Activated naive CD4-positive, alpha-beta T cell (primary cell): ENCODE measurements at places on chromosomes 1 and 21.

DNA sequence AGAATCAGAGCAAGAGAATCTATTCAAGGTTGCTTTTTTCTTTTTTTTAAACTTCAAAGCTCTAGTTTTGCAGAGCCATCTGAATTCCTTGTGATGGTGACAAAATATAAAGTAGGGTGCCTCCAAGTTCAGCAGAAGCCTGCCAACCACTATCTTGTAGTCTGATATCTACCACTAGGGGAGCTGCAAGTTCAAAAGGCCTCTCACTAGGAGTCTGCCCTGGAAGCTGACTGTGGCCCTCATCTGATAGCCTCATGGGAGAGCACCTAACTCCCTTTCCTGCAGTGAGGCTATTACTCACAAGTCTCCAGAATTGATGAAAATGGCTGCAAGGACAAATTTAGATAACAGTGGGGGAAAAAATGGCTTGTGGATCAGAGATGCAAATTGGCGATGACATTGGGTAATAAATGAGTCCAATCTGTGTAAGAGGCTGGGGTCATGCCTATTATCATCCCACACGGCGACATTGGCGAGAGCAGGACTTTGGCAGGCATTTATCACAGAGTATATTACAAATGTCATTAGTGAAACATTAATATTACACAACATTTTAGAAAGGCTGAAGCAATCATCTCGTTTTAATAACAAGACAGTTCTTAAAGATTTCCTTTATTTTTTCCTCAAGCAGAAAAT is 10.7 kb upstream of the ZP4 start:
- DNase-seq = no peak

- no peak for DNase-seq
Measured at GRCh38 chr1:180131510-180131909, 23.2 kb upstream of the QSOX1 start.

- DNase-seq = no peak
Measured at GRCh38 chr1:61035880-61036279, 46.5 kb upstream of the NFIA start.

DNA sequence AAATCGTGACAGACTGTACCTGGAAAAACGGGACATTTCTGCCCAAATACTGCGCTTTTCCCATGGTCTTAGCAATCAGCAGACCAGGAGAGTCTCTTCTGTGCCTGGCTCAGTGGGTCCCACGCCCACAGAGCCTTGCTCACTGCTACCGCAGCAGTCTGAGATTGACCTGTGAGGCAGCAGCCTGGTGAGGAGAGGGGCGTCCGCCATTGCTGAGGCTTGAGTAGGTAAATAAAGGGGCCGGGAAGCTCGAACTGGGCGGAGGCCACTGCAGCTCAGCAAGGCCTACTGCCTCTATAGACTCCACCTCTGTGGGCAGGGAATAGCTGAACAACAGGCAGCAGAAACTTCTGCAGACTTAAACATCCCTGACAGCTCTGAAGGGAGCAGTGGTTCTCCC is 203.1 kb downstream of the DENND1B start:
- no peak for DNase-seq

DNA sequence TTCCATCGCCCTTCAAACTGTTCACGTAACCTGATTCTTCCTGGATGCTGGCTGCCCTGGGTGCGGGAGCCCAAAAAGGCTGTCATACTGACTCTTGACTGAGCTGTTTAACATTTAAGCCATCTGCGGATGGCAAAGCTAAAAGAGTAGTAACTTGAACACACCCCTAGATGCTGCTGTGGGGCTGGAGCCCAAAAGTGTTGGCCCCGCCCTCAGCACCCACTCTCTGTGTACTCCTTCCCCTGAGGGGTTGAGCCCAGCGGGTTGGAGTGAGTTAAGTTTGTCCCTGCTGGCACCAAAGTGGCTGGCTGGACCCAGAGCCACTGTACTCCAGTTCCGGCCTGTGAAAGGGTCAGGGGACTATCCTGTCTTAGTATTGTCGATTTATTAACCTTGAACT is 640.6 kb downstream of the PTPRU start:
- no peak for DNase-seq

- DNase-seq = no peak
Measured at GRCh38 chr1:168608796-168609715, 32.7 kb downstream of the XCL1 start.

- DNase-seq = no peak
Measured at GRCh38 chr1:109929170-109929569, 18.5 kb downstream of the CSF1 start.

DNA sequence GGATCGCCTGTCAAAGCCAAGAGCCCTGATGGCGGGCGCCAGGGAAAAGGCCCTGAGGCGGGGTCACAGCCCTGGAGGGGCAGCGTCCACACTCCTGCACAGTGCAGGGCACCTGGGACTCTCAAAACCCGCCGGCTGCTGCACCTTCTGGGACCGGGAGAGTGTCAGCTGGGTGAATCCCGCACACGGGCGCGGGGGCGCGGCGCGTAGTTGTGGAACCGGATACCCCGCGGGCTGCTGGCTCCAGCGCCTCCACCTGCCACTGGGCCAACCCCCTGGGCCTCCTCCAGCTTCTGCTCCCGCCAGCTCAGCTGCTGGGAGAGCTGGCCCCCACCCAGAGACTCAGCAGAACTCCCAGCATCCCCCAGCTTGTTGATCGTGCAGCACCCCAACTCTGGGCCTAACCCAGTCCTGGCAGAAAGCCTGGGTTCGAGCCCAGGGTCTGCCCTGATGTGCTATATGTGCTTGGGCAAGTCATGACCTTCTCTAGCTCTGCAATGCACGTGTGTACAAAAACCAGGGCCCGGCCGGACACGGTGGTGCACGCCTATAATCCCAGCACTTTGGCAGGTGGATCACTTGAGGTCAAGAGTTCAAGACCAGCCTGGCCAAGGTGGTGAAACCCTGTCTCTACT is 33.8 kb downstream of the NECAP2 start:
- no peak for DNase-seq

DNA sequence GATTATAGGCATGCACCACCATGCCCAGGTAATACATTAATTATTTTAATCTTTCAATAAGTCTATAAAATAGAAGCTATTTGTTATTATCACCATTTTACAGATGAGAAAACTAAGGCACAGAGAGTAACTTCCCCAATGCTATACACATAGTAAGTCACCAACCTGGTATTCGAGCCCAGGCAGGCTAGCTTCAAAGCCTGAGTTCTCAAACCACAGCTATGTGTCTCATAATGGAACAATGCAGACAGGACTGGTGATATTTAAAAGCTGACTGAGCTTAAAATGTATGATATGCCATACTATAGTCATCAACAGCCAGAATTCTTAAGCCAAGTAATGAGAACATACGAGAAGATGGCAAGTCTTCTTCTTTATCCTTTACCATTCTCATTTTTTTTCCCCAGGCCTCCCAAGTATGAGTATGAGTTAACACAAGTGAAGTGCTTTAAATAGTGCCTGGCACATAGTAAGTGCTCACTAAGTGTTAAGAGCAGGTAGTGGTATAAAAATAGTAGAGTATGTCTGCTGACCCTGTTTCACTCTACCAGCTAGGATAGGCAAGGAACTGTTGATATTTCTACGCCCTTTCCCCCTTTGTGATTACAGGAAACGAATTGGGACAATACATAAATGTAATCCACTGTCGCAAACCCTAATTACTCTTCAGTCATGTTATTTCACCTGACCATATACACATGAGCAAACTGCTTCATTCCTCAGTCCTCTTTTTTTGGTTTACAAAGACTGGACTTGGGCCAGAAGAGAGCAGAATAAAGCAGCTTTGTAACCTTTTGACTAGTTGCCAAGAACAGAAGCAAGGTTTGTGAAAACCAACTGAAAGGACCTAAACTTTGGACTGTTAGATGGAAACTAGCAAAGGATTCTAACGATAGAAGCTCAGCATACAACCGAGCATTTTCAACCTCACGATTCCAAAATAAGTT is 9.5 kb downstream of the EYA3 start:
- no peak for DNase-seq

- no peak for DNase-seq
Measured at GRCh38 chr1:199932462-199932861, 95.0 kb upstream of the NR5A2 start.

- peak; percentile 77 for DNase-seq
Measured at GRCh38 chr1:89524369-89525168, at the start of gene LRRC8B. TSS of gene LRRC8B (plus strand) at chr1:89524829. CDS start at chr1:89582651, 57,822 bp downstream.

DNA sequence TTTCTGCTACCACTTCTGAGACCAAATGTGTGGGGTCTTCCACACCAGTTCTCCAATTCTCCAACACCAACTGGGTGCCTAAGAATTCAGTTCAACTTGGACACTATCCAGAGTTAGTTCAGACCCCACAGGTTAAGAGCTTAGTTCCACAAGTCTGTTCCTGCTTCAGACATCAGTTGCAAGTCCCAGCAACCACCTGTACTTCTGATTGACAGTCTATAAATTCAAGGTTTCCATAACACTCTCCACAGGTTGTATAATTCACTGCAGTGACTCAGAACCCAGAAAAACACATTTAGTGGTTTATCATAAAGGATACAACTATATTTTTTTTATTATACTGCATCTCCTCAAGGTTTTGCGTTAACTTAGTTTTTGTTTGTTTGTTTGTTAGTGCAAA is 18.7 kb downstream of the AK5 start:
- DNase-seq = no peak

DNA sequence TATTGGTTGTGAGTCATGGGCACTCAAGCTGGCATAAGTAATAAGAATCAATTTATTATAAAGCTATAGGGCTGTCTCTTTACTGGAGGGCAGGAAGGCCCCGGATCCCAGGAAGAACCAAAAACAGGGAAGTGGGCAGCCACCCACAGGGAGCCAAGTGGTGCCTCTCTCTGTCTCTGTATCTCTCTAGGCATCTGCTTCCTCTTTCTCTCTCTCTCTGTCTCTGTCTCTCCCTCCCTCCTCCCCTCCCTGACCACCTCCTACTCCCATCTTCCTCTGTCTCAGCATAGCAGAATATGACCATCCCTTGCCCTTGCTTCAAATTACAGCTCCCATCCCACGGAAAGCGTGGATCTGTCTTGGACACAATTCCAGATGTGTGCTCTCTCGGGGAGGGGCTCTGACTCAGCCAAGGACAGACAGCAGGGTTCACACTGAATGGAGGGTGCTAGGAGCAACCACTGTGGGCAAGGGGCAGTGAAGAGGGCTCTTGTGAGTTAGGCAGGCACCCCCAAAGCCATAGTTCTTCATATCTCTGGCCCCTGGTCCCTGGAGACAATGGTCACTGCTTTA is 80.4 kb upstream of the LPGAT1 start:
- no peak for DNase-seq

GRCh38 chr1:9135073-9135836 is 6.4 kb upstream of the GPR157 start:
- no peak for DNase-seq

GRCh38 chr1:114623364-114623763 is 41.9 kb upstream of the BCAS2 start:
- DNase-seq = no peak

GRCh38 chr1:204162494-204163074 is 3.6 kb downstream of the REN start:
- DNase-seq = peak; percentile 73

DNA sequence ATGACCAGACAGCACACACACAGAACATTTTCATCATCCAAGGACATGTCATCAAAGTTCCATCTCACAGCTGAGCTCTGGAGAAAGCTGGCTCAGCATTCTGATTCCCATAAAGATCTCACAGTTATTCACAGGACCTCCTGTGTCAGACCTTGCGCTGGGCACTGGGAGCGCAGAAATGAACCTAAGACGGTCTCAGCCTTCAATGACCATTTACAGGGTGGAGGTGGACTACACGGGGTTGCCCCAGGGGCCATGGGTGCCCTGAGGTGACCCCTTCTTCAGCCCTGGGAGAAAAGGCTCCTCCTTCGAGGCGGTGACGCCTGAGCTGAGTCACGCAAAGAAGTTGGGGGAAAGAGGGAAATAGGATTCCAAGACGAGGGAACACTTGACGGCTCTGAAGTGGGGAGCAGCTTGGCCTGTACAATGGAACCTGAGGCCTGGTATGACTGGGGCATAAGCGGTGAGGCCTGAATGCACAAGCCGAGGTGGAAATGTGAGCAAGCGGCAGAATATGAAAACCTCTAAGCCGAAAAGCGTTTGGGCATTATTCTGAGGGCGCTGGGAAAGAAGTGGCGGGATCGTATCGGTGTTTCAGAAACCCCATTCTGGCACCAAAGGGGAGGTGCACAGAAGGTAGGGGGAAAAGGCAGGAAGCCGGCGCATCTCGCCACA is 797 bp downstream of the CC2D1B start:
- DNase-seq = no peak

DNA sequence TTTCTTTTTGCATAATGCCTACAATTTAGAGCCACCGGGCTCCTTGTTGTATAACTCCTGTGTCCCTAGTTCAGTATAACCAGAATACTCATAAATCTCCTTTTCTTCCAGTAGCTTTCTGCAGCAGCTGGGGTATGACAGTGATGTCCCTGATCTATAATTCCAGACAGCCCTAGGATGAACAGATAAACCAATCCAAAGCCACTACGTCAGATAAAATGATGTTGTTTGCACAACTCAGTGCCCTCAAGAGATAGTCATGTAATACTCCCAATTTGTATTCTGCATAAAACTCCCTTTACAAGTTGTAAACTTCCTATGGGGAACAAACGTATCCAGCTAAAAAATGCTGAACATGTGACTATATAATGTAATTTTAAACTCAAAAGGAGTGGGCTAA is 44.7 kb downstream of the ZNF326 start:
- no peak for DNase-seq

DNA sequence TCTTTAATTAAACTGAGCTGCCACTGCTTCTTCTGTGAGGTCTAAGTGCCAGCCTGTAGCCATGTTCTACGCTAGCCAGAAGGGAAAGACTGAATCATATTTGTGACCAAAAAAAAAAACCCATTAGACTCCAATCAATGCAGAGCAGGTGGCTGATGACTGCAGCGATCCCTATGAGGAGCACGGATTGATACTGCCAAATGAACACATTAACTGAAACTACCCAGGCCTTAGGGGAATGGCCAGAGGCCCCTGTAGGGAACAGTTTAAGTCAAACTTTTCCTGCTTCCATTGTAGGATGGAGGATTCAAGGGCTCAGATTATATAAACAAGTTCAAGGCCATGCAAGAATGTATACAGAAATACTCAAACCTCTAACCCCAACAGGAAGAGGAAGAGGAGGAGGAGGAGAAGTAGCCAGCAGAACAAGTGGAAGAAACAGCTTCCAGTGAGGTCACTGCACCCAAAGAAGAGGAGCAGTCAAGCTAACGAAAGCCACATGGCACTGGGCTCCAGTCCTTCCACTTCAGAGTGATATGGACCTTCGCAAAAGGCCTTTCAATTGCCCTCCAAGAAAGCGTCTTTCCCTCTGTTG is 328.3 kb downstream of the SMYD3 start:
- DNase-seq = no peak

GRCh38 chr1:17844185-17844826 is 89.2 kb downstream of the ACTL8 start:
- DNase-seq = no peak
